CD4-positive, alpha-beta memory T cell (primary cell): ENCODE measurements at places on chromosomes 5 and 9. TPM values are rescaled to one million over a fixed set of nuclear protein-coding genes. Genes with fewer than 3 reads are reported as not detected.
A peak's percentile ranks its signal among the peaks of the same experiment; 100 is the strongest.

The SLC25A2 gene
- 0.91 TPM for total RNA-seq

The HAVCR2 gene
- total RNA-seq, result 2.7 TPM

The SNCB gene
- not detected for total RNA-seq

The PRSS3 gene
- not detected for total RNA-seq

The EIF4EBP3 gene
- total RNA-seq, result 18.8 TPM

The CARD9 gene
- total RNA-seq, result 1.2 TPM

GRCh38 chr5:17340819-17341218, 123.4 kb downstream of the BASP1 start:
- no peak overlapping the region for H3K27ac ChIP-seq
- no peak for DNase-seq
- H3K27me3 ChIP-seq, result no peaks in the 10 kb centered on the region

DNA sequence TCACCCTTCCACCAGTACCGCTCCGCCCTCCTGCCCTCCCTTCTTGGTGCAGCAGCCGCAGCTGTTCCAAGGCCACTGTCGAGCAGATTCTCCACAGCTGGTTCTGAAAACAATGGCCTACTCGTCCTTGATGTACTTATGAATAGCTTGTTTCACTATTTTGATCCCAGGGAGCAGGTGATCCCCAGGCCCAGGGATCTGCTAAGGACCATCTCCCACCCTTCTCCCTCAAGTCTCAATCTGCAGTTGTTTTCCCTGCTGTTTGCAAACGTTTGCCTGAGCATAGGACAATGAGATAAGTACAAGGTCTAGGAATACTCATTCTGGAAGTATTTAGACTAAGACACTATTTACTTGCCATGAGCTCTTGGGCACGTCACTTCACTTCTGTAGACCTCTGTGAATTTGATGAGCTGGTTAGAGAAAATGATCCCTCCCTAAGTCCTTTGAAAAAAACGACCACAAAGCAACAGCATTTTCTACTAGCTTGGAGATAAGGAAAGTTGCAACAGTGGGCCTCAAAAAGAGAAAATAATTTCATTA, 1.8 kb downstream of the LURAP1L start:
- H3K36me3 ChIP-seq, result no peaks in the 10 kb centered on the region
- no peaks in the 10 kb centered on the region for H3K4me1 ChIP-seq
- H3K27me3 ChIP-seq, result no peaks in the 10 kb centered on the region
- no peak for DNase-seq
- no peak overlapping the region for H3K4me3 ChIP-seq
- H3K27ac ChIP-seq, result no peak overlapping the region

DNA sequence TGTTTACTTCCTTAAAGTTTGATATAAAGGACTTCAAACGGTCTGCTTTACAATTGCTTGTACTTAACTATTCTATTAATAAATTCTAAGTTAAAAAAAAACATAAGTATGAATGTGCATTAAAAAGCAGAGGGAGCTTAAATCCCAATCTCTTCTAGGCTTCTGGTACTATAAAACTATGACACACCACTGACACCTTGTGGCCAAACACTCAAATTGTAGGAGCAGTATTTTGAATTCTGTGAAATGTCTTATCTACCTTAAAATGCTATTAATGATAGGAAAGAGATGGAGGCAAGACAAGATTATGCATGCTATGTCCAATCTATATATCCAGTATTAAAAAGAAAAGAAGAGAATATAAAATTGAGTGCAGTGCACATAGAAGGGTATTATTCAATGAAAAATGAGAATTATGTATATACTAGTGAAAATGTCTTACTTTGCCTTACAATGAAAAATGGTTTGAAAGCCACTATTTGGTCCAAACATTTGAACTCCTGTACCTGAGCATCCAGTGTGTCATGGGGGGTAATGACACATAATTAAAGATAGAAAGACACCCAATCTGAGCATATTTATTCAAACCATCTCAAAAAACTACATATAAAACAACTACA, 87.6 kb downstream of the ERP44 start:
- H3K27ac ChIP-seq, result no peak overlapping the region
- no peak overlapping the region for H3K4me3 ChIP-seq
- peaks cover 22% of the 10 kb centered on the region for H3K36me3 ChIP-seq
- no peaks in the 10 kb centered on the region for H3K4me1 ChIP-seq
- H3K27me3 ChIP-seq, result no peaks in the 10 kb centered on the region
- peak; percentile 40 for DNase-seq

- no peak overlapping the region for H3K4me3 ChIP-seq
- H3K4me1 ChIP-seq, result no peaks in the 10 kb centered on the region
- DNase-seq, result no peak
- H3K36me3 ChIP-seq, result no peaks in the 10 kb centered on the region
Observed at GRCh38 chr5:28398185-28398584, 1359.8 kb upstream of the CDH9 start.

DNA sequence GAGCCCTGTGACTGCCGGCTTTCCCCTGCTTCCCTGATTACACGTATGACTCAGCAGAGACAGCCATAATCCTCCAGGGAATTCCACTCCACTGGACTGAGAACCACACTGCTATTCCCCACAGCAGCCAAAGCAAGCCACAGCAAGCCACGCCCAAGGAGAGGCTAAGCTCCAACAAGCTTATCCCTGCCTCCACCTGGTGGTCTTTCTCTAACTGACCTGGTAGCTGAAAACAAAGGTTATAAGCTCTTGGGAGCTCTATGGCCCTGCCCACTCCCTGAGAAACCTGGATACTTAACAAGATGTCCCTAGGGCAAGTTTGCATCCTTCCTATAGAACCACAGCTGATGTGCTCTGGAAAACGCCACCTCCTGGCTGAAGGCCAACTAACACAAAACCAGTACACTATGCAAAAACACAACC, 613.7 kb upstream of the CDH18 start:
- no peaks in the 10 kb centered on the region for H3K36me3 ChIP-seq
- H3K27ac ChIP-seq, result no peak overlapping the region
- no peak for DNase-seq

GRCh38 chr5:110716247-110717245, 9.9 kb downstream of the TMEM232 start:
- H3K36me3 ChIP-seq, result no peaks in the 10 kb centered on the region
- H3K4me3 ChIP-seq, result no peak overlapping the region
- no peaks in the 10 kb centered on the region for H3K4me1 ChIP-seq
- H3K27ac ChIP-seq, result no peak overlapping the region

DNA sequence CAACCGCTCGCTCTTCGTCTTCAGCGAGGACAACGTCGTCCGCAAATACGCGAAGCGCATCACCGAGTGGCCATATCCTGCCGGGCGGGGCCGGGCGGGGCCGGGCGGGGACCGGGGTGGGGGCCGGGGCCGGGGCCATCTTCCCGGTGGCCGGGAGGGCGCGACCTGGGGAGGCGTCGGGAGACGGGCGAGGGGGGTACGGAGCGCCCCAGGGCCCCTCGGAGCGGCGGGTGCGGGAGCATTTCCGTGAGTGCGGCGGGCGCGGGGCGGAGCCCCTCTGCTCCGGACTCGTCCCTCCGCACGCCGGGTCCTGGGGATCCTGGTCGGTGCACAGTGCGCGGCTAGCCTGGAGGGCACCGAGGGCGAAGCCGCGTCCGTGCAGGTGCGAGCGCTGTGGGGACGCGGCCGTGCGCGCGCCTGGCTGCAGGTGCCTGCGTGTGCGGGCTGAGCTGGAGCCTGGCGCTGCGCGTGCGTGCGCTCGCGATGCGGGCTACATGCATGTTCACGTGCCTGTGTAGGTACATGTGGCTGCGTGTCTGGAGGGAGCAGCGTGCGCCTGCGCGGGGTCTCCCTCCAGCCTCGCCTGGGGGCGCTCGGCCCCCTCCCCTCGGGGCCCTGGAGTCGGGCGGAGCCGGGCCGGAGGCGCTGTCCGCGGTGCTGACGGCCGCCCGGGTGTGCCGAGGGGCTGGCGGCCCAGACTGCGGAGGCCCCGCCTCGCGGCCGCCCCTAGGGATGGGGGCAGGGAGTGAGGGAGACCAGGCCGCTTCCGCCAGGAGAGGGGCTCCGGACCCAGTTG, 762 bp downstream of the CACNA1B start:
- no peak for DNase-seq
- H3K4me1 ChIP-seq, result no peaks in the 10 kb centered on the region
- no peak overlapping the region for H3K4me3 ChIP-seq
- no peaks in the 10 kb centered on the region for H3K36me3 ChIP-seq
- peaks cover 4% of the 10 kb centered on the region for H3K27me3 ChIP-seq
- no peak overlapping the region for H3K27ac ChIP-seq

- H3K27ac ChIP-seq, result no peak overlapping the region
- H3K4me1 ChIP-seq, result peaks cover 68% of the 10 kb centered on the region
- H3K36me3 ChIP-seq, result peaks cover 72% of the 10 kb centered on the region
- DNase-seq, result no peak
Observed at GRCh38 chr5:32597041-32597629, 11.8 kb downstream of the SUB1 start.

DNA sequence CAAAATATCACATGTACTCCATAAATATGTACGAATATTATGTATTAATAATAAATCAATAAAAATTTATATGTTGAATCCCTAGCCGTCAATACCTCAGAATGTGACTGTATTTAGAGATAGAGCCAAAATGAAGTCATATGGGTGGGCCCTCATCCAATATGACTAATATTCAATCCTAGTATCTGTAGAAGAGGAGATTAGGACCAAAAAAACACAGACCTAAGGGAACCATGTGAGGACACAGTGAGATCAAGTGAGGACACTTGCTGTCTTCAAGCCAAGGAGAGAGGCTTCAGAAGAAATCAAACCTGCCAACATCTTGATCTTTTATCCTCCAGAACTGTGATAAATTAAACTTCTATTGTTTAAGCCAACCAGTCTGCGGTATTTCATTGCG, 3.7 kb upstream of the AMACR start:
- no peak overlapping the region for H3K4me3 ChIP-seq
- H3K27ac ChIP-seq, result no peak overlapping the region
- no peak for DNase-seq
- H3K36me3 ChIP-seq, result no peaks in the 10 kb centered on the region
- H3K4me1 ChIP-seq, result peaks cover 22% of the 10 kb centered on the region
